ENCODE measurements at places on chromosomes 13 and 19.

GRCh38 chr13:87872813-87873212, 201.6 kb downstream of the SLITRK5 start:
- no peak for DNase-seq

GRCh38 chr19:23561341-23561740, 125.7 kb downstream of the ZNF675 start:
- DNase-seq, result no peak

- DNase-seq, result no peak
Observed at GRCh38 chr13:37870895-37871550, 1.5 kb upstream of the TRPC4 start.

- DNase-seq, result no peak
Observed at GRCh38 chr19:19642506-19643157, 825 bp downstream of the GMIP start.

GRCh38 chr19:54207983-54208783, 7.5 kb downstream of the RPS9 start:
- DNase-seq, result peak; percentile 70

DNA sequence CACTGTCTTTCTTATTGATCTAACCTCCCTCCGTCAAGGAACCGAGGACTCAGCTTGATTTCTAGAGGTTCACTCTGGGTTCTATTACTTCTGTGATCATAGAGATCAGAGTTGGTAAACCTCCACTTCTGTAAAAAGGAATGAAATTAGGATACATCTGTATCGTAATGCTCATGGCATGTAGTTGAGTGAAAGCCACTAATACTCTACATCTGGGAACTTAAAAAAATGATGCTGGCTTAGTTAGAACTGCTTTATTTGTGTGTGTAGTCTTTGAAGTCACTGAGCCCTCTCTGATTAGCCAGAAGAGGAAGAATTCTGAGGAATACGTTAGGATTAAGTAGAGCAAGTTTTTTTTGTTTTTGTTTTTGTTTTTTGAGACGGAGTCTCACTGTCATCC, 140.8 kb downstream of the GGACT start:
- no peak for DNase-seq

DNA sequence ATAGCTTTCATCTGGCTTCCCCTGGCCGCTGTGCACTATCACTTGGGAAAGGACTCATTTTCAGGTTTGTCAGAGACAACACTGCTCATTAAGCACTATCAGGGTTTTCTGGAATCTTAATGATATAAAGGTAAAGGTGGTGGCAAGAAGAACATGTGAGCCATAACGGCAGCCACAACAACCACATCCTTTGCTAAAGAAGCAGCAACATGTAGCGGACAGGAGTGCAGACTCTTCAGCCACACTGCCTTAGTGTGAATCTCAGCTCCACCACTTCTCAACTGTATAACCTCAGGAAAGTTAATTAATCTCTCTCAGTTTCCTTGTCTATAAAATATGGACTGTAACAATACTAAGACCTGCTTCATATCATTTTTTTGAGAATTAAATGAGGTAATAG, 24.1 kb upstream of the MIR17HG start:
- DNase-seq, result no peak

GRCh38 chr13:30466358-30466714, 600 bp upstream of the HMGB1 start:
- DNase-seq, result no peak

DNA sequence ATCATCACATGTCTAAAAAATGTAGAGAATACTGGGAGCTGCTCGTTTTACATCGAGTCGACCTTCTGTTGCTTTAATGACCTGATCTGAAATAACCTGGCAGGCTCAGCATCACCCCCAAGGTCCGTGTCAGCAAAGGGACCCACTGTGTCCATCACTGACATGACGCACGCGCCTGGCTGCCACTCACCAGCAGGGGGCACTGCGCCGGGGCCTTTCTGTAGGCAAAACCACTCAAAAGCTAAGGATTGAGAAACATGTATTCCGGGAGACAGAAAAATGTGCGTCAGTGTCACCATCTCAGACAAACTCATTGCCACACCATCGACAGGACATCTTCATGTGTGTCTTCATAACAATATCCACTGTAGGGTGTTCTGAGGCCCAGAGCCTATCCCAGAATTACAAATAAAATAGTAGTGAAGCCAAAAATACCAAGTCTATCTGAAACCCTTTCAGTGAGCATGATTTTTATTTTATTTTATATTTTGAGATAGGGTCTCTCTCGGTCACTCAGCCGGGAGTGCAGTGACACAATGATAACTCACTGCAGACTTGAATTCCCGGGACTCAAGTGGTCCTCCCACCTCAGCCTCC, 130.3 kb upstream of the LSM14A start:
- DNase-seq, result peak; percentile 77

All from Right ventricle myocardium superior (tissue), 1 donor.